ENCODE measurements at places on chromosomes 2 and 18. TPM values are rescaled to one million over a fixed set of nuclear protein-coding genes. Genes with fewer than 3 reads are reported as not detected.

DNA sequence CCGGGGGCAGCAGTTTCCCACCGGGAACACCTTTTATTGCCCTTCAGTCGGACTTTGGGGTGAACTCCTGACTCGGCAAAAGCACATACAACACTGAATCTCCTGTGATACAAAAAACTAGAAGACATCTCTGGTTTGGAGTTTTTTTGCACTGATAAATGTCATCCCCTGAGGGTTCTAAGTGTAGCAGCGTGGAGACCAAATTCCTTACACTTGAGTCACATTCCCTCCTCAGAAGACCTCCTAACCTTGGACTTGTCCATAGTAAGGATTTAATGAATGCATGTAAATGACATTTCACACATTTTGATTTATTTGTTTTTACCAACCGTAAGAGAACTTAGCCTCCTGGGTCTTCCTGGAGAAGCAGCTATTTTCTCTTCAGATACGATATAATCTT is 54.0 kb upstream of the GPR45 start:
- no peak for DNase-seq

DNA sequence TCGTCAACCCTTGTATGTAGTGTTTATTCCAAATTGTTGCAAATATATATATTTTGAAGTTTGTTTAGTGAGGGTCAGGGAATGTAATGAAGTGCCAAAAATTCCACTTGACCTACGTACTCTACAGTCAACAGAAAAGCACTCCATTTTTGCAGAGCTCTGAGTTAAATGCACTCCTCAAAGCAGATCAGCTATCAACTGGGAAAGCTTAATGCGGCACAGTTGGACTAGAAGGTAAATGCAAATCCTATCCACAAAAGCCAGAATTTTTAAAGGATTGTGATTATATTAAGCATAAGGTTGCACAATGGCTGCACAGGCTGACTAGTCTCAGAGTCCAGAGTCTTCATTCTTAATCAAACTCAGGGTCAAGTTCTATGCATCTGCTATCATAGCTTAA is 577.1 kb downstream of the ARHGAP15 start:
- no peak for DNase-seq

DNA sequence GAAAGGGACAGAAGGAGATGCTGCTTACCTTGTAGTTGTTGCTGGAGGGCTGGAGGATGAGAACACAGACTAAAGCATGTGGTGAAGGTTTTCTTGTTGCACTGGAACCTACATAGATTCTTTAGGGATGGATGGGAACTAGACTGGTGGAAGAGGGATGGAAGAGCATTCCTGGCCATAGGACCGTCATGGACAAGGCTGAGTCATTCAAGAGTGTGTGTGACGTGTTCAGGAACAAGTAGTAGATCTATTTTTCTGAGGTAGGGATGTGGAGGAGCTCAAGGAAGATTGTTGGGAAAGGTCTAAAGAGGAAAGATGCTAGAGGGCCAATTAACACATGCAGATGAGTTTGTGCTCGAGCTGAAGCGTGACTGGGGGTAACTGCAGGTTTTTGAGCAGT is 6.6 kb downstream of the STAT4 start:
- no peak for DNase-seq

GRCh38 chr18:63365876-63366212 is 1.2 kb downstream of the KDSR start:
- peak; percentile 45 for DNase-seq

DNA sequence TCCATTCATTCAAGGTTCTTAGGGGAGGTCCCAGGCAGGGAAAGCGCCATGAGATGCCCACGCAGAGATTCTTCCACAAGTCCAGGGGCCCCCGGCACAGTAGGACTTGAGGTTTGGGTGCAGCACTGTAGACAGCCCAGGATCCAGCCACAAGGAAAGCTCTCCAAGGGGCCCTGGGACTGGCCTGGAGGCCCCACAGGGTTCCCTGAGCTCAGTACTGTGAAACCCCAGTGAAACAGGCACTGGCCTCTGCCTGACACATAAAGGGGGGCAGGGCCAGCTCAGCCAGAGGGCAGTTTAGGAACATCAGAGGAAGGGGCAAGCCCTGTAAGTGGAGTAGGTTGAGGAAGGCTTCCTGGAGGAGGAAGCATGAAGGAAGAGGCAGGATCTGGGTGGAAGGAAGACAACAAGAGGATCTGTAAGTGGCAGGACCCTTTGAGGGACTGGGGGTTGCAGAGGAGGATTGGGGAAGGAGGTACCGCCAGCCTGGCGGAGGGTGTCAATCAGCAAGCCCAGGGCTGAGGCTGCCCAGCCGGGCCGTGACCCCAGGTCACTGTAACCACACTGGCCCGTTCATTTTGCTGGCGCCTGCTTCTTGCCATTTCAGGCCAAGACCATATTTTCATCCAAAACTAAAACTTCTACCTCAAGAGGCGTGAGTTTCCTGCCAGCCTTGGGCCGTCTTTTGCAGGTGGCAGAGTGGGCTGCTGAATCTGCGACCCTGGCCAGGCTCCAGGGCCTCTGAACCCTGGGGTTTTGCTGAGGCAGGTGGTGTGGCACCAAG is 175.2 kb downstream of the SMAD7 start:
- DNase-seq: no peak

- DNase-seq: no peak
Measured at GRCh38 chr2:154814856-154815255, 116.4 kb downstream of the KCNJ3 start.

GRCh38 chr2:226267516-226268289 is 531.9 kb downstream of the IRS1 start:
- DNase-seq: no peak

- no peak for DNase-seq
Measured at GRCh38 chr2:27802547-27802946, 31.0 kb downstream of the MRPL33 start.

DNA sequence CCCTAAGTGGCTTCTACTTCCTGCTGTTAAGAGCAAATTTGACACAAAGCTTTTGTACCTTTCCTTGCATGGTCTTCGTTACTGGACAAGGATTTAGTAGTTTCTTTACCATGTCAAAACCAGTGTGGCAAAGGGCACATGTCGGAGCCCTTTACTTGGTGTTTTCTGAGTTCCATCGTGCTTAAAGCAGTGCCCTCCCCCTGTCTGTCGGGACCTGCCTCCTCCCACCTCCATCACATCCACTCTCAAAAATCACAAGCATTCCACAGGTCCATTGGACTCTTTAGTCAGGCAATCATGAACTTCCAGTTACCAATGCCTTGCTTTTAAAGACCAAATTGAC is 763 bp downstream of the CCDC141 start:
- DNase-seq: no peak

- DNase-seq: no peak
Measured at GRCh38 chr2:54642677-54643430, 80.6 kb upstream of the EML6 start.

DNA sequence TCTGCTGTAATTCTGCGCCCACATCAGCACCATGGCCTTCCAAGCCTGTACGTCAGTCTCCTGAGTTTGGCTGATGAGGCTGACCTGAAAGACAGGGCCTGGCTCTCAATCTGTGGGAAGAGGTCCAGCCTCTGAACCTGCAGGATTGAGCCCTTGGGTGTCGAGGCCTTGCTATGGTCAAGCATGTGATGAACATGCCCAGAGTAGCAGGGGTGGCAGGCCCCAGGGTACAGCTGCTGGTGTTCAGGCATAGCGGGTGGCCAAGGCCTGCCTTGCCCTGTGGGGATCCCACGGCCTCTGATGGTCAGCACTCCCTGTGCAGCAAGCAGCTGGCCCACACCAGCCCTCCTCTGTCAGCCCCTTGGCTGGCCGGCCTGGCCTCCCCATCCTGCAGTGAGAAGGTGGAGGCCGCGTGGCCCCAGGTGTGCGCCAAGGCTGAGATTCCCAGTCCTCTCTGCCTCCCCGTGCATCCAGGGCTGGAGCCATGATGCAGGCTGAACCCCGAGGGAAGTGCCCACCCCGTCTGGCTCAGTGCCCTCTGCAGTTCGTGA is 298.4 kb downstream of the NDUFA10 start:
- DNase-seq: no peak

DNA sequence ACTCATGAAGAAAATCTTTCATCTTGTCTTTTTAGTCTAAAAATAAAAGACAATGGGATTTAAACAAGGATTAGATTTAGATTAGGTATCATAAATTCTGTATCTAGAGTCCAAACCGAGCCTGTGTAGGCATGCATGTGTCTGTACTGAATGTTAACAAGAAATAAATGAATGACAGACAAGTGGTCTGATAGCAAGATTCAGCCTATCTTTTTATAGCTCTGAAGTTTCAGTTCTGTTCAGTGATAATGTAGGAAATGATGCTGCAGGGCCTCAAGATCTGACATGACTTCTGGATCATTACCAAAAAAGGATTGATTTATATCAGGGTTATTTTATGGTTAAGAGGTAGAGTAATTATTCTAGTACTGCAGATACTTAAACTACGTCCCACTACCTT is 137.0 kb upstream of the ATP5MC3 start:
- no peak for DNase-seq

DNA sequence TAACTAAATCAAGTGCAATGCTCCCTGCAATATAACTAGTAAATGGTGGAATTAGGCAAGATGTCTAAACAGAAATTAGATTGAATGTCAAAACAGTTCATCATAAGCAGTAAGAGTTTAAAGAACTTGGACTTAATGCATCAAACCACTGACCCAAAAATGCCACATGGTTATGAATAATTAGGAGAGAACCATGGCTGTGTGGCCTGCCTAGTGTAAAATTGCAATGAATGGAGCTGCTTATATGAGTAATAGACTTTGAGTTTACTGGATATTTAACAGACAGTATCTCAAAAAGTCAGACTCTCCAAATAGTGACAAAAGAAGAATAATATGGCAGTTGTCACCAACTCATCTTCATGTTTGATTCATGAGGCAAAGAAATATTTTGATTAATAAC is 101.6 kb upstream of the COL5A2 start:
- DNase-seq: no peak

- no peak for DNase-seq
Measured at GRCh38 chr2:46177461-46178089, 119.6 kb upstream of the EPAS1 start.

GRCh38 chr2:239223310-239224198 is 177.3 kb downstream of the HDAC4 start:
- DNase-seq: peak; percentile 77

DNA sequence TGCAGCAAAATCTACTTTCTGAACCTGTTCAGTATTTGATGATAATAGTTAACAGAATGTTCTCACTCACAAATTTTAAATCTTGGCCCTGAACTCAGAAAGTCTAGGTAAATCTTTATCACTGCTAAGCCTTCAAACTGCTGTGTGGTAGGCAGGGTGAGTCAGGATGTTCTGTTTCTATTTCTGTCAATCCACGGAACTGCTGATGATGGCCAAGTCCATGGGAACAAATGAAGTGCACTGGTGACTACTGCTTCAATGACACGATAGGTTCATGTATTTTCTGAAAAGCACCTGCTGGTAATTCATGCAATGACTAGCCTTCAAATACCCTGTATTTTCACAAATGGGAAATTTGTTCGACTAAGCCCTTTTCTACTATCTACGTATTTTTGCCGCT is 14.2 kb downstream of the NIFK start:
- no peak for DNase-seq

DNA sequence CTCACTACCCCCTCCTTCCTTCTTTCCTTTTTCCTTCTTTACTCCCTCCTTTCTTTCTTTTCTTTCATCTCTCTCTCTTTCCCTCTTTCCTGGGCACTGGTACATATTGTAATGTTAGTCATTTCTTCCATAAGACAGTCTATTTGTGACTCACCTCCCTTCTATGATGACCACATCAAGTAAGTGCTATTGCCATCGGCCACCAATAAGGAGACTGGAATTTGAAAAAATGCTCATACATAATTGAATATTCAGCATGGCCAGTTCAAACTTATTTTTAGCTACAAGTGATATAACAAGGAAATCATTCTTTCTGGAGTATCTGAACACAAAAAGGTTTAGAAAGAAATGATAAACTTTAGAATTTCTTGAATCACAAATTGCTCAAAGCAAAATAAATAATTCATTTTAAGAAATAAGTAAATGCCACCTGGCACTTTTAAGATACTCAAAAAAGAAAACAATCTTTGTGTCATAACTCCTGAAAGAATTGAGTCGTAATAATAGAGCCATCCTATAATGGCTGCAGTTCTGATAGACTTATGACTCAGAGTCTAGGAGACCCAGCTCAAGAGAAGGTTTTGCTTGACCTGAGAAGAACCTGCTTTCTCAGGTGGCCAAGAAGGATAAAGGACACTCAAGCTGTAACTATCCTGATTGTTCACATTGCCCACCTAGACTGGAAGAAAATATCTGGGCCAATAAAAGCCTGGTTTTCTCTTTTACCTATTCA is 51.6 kb upstream of the CCBE1 start:
- DNase-seq: no peak

- no peak for DNase-seq
Measured at GRCh38 chr18:24840051-24840450, 379.6 kb downstream of the HRH4 start.

DNA sequence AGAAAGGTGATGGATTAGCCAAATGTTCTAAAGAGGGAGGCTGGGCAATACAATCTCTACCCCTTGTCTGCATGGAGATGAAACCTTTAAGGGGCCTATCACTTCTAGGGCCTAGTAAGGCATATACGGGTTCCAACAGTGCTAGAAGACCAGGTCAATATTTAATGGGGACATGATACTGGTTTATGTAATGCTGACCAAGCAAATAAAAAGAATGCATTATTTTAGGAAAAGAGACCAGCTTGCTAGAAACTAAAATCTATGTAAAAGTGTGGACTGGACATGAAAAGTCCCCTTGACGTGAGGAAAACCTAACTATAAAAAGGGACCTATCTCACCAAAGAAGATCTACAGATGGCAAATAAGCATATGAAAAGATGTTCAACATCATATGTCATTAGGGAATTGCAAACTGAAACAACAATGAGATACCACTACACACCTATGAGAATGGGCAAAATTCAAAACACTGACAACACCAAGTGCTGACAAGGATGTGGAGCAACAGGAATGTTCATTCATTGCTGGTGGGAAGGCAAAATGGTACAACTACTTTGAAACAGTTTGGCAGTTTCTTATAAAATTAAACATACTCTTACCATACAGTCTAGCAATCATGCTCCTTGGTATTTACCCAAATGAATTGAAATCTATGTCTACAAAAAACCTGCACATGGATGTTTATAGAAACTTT is 45.9 kb upstream of the TLK1 start:
- DNase-seq: no peak

Gene ALPI
- total RNA-seq: 8.5 TPM

Gene VWA3B
- total RNA-seq: 2.7 TPM

Gene PLEKHA3
- 26.3 TPM for total RNA-seq

Gene CCL20
- 24.4 TPM for total RNA-seq

Gene MC2R
- not detected for total RNA-seq

Gene PRKAG3
- total RNA-seq: not detected

Gene IL1B
- total RNA-seq: 2.1 TPM

Gene IGFBP2
- 62.1 TPM for total RNA-seq

Gene CYP27C1
- total RNA-seq: 0.17 TPM
